ENCODE measurements at places on chromosomes 12 and 14.

DNA sequence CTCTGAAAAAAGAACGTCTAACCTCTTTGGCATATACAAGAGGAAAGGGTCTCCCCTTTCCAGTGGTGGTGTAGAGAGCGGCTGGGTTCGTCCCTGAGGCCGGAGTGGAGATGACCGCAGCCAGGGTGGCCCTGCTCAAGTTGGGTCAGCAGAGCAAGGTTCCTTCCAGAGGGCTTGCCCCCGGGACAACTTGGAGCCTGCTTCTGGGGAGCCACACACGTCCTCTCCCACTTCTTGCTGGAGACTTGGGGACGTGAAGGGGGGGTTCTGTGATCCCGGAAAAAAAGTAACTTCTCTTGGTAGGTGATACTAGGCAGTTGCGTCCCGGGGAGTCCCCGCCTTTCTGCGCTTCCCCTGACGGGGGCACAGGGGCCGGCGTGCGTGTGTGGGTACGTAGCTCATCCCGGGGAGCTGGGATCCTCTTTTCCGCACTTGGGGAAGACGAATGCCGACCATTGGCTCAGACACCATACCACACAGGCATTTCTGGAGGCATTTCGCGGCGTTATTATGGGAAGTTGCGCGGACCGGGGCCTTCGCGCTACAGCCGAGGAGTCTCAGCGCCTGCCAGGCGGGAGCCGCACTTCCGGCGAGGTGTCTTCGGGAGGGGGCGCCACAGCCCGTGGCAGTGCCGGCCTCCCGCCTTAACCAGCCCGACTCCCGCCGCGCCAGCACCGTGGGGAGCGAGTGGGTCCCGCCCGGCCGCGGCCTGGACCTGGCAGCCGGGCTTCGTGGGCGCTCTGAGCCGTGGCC lies 14.8 kb upstream of the PAX9 start:
- no peak for DNase-seq

DNA sequence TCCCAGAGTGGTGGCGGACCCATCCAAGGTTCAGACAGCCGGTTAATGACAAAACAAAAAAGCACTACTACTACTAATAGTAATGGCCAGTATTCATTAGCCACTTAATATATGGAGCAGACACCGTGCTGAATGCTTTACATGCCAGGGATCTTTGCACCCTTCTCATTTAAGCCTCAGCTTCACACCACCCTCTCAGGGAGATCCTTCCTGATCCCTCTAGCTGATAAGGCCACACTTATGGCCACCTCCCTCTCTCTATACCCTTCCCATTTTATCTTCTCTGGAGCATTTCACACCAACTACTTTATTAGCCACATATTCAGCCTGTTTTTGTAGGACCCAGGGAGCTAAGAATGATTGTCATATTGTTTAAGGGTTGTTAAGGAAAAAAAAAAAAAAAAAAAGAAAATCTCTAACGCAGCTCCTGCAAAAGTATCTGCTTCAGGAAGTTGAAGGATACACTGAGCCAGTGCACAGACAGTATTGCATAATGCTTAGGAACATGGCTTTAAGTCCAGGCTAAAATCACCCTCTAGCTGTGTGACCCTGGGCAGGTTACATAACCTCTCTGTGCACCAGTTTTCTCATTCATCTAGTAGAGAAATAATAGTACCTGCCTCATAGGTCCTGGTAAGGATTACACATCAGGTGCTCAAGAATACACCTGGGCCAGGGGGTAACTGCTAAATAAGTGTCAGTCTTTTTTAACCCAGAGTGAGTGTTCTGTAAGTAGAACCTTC lies 29.4 kb downstream of the NUAK1 start:
- no peak for DNase-seq

GRCh38 chr12:121986489-121987245 lies 35.0 kb upstream of the BCL7A start:
- no peak for DNase-seq

DNA sequence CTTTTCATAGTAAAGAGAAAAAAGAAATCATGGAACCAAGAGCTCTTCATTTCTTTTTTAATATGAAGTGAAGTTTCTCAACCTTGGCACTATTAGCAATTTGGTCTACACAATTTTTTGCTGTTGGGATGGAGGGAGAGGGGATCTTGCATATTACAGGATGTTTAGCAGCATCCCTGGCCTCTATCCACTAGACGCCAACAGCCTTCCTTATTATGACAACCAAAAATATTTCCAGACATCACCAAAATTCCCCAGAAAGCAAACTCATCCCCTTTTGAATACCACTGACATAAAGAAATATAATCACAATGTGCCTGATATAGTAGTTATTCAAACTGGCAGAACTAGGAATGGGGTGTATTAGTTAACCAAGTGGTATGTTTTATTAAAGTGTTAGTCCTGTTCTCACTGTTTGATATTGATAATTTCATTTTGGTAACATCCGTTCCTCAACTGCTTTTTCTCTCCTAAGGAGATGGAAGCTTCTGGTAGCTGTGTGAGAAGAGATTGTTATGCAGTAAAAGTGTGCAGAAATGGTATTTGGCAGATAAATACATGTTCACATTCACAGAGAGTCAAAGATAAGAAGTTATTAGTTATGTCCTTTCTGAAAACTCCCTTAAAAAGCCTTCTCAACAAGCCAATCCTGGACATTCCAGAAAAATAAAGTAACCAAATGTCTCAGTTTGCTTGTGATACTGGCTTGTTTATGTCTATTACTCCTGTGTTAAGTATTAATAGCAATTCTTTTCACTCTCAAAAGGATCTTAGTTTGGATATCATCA lies 699.9 kb downstream of the C12orf50 start:
- no peak for DNase-seq

DNA sequence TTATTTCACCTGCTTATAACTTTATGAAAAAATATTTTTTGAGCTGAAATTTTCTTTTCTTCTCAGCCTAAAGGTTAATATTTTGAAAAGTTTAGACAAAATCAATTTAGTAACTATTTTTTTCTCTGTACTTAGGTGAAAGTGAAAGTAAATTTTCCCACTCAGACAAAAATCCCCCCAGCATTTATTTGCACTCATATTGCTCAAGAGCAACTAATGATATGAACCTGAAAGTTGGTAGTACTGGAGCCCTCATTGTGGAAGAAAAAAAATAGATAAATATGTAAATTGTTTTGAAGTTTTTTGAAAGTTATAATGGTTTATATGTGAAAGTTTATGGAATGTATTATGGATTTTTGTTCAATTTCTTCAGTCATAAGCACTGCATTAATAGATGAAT lies 1005.9 kb upstream of the ATXN7L3B start:
- no peak for DNase-seq

- no peak for DNase-seq
Measured at GRCh38 chr14:86944434-86944833, 1048.5 kb downstream of the GALC start.

All from esophagus squamous epithelium (tissue), 5 donors.